Left renal cortex interstitium (tissue), 4 donors: ENCODE measurements at places on chromosomes 3 and 15.

DNA sequence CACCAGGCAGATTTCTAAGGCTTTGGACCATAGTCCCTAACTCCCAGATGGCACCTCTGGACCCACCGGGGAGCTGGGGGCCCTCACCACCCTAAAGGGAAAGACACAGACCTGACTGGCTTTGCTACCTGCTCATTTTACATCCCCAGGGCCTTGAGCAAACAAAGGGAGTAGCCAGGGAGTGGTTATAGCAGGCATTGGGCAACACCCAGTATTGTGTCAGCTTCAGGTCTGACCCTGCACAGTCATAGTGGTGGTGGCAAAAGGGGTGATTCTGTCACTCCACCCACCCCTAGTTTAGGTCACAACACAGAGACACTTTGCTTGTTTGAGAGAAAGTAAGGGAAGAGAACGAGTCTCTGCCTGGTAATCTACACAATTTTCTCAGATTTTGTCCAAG is 352.5 kb downstream of the DIPK2A start:
- no peak for DNase-seq

DNA sequence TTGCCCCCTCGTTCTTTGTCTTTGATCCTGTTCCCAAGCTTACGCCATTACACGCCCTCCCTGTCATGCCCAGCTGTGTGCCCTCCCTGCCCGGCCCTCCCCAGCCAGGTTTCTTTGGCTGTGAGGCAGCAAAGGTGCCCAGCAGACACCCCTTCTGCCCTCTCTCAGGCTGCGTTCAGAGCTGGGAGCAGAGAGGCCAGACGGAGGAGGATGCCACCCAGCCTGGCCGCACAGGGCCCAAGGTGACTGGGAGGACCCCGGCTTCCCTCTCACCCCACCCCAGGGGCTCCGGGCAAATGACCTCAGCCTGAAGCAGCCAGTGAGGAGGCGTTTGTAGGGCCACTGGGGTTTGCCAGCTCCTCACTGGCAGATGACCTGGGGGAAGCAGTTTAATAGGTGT is 30.8 kb upstream of the LACTB start:
- no peak for DNase-seq

- DNase-seq = no peak
These were observed 35.9 kb upstream of the MYH15 start for GRCh38 chr3:108546247-108546646.

DNA sequence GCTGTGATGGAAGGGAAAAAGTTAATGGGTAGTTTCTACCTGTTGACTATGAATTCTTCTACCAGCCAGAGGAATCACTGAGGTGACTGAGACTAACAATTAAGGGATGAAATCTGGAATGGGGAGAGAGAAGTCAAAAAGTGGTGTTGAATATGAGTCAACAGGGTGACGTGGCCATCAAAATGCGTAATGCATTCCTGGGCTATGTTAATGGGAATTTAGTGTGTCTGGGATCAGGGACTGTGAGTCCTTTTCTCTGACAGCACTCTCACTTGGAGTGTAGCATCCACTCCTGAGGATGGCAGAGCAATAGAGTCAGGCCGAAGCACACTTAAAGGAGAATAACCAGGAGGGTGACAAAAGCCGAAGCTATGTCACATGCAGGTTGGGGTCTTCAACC is 60.4 kb downstream of the MESD start:
- no peak for DNase-seq

DNA sequence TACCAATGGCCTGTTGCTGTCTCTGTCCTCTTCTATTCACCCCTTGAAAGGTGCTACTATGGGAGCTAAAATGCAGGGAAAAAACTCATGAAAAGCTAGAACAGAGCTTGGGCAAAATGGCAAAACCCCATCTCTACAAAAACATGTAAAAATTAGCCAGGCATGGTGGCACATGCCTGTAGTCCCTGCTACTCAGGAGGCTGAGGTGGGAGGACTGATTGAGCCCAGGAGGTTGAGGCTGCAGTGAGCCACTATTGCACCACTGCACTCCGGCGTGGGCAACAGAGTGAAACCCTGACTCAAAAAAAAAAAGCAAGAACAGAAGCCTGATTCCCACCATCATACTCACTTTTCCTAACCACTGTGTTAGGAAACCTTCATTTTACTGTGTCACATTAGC is 1.9 kb downstream of the MAP4 start:
- no peak for DNase-seq

DNA sequence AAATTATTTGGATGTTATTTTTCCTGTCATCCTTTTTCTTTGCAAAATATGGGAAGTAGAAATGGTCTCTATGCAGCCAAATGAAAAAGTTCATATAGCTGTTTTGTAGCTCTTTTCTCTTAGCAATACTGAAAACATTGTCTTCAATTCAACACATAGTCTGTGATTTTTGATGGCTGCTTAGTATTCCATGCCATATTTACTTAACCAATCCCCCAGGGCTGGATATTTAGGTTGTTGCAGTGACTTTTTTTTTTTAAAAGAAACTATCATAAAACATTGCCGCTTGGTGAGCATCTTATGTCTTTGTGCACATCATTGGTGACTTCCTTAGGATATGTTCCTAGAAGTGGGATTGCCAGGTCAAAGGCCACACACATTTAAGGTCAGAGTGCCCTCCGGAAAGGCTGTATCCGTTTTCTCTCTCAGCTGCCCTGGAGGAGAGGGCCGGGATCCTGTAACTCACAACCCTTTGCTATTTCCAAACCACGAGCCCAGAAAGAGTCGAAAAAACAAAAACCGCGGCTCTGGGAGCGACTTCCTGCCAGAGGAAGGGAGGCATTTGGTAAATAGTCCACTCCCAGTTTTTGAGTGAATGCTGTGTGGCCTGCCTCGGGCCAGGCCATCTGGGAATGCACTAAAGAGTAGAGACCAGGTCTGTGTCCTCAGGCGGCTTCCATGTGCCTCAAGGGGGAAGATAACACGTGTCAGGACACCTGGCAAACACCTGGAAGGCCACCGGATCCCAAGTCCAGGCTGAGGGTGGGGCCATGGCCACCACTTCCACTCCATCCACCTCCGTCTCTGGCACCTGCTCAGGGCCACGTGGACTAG is 41.9 kb downstream of the SMAD6 start:
- no peak for DNase-seq

- DNase-seq = no peak
These were observed 575.4 kb downstream of the NAALADL2 start for GRCh38 chr3:175434561-175434960.

GRCh38 chr15:45637552-45638033 is 2.8 kb downstream of the SQOR start:
- peak; percentile 28 for DNase-seq

GRCh38 chr3:187942658-187943241 is 197.5 kb upstream of the BCL6 start:
- no peak for DNase-seq

DNA sequence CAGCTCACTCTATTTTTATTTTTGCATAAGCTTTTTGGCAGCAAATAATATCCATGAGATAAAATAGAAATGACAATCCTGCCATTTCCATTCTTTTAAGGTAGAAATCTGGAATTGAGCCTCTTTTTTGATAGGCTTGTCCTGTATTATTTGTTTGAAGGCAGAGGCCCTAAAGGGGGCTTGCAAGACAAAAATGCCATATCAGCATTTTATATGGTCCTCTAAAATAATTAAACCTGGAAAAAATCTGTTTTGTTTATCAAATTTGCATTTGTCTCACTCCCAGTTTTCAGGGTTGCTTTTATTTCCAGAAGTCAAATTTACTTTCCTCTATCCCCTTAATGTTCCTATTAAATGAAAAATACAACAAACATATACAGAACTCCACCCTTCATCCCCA is 134.9 kb upstream of the GAP43 start:
- DNase-seq = no peak

DNA sequence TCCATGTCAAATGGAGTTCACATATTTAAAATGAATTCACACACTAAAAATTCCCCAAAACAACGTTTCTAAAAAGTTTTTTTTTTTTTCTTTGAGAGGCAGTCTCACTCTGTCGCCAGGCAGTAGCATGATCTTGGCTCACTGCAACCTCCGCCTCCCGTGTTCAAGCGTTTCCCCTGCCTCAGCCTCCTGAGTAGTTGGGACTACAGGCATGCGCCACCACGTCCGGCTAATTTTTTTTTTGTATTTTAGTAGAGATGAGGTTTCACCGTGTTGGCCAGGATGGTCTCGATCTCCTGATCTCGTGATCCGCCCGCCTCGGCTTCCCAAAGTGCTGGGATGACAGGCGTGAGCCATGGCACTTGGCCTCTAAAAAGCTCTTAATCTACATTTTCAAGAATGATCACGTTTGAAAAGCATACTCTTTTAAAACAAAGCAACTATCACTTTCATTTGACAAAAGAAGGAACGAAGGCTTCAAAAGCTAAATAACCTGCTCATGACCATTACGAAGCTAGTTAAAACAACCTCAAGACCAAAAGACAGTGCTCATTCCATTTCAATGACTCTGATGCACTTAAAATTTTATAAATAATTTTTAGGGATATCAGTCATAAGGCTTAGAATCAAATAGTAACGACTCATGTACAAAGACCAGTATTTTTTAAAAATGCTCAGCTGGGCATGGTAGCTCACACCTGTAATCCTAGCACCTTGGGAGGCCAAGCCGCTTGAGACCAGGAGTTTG is 5.5 kb downstream of the UBE3A start:
- DNase-seq = no peak

- no peak for DNase-seq
These were observed 121.2 kb downstream of the AKAP13 start for GRCh38 chr15:85501574-85501973.

DNA sequence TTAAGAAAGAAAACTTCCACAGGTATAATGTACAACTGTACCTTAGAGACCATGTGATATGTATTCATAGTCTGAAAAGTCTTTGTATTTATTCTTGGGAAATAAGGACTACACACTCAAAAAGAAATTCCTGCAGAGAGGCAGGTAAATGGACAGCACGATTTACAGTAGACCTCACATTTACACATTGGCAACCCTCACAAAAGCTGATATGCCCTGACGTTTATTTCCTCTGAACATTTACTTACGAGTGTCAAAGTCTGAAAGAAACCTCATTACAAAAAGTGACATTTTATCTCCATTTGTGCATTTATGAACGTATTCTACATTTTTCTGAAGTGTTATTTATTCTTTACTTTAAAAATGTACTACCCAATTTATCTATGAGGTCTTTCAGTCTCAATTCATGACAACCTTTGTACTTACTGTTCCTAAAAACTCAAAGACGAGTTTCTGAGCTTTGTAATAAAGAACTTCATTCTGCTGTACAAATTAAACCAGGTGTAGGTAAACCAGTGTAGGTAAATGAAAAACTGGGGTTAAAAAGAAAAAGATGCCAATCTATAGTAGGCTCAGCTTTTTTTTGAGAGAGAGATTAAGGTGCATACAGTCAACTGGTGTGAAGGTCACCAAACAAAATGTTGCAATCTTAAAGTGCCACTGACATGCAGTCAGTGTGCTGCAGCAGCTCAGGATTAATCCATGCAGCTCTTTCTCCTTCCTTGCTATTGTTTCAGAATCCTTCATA is 44.3 kb downstream of the THRB start:
- DNase-seq = no peak

- DNase-seq = no peak
These were observed 347.8 kb downstream of the MFSD1 start for GRCh38 chr3:159149633-159150032.

DNA sequence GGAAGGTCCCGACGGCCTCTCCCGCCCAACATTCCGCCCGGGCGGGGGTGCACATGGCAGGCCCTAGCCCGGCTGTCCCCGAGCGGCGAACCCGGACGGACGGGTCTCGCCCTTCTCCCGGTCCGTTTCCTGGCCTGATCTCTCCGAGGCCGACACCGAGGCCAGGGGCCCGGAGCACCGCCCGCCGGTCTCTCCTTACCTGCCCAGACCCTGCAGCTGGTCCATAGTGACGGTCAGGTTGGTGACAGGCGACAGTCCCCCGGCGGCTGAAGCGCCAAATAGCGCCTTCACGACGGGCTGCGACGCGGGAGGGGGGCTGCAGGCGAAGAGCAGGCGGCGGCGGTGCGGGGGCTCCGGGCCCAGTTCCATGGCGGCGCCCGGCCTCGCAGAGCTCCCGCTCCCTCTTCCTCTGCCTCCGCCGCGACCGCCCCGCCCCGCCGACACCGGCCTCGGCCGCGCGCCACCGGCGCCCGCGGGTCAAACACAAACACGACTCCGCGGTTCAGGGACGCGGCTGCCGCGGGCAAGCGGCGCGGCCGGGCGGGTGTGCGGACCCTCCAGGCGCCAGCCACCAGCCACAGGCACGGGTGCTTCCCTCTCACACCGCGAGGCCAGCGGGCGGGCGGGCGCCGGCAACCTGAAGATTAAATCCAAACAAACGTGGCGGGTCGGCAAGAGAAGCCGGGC is 495 bp downstream of the CDC25A start:
- DNase-seq = no peak

- no peak for DNase-seq
These were observed 667.1 kb downstream of the NAALADL2 start for GRCh38 chr3:175526191-175526590.

DNA sequence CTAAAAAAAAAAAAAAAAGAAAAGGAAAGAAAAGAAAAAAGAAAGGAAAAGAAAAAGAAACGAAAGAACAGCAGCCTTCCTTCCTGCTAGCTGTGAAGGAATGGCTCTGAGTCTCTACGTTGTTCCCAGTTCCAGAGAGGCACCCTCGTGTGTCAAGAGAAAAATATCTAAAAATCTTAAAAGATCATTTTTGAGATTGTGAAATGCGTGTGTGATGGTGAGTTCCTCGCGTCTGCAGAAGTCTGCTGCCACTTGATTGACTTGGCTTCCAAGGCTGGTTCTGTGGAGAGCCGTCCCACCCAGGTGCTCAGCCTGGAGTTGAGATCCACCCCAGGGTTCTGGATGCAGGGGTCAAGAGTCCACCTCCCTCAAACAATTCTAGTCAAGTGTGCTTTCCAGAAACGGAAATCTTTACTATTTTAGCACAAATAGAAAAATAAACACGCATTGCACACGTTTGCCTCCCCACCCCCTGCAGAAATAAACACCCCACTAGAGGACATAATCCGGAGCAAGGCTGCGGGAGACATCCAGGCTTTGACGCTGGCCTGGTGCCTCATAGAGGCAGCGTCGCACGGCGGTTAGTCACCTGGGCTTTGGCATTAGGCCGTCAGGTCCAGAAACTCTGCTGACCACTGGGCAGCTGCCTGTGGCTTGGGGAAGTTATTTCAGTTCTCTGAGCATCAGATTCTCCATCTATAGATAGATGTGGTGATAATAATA is 265.4 kb downstream of the FAM43A start:
- no peak for DNase-seq

GRCh38 chr3:15477951-15478639 is 43.4 kb downstream of the COLQ start:
- DNase-seq = no peak

DNA sequence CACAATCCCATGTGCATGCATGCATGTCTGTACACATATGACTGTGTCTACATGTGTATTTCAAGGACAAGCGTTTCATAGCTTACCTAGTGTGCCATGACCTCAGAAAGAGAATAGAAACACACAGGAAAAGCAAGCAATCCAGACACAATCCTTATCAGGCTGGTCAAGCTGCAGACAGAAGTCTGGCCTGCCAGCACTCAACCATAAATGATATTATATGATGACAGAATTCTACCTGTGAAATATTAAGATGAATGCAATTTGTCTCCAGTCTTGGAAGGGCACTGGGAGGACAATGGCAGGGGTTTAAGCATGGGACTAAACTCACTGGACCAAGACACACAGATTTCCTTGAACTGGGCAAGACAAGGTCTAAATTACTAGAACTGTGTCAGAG is 50.9 kb upstream of the ARL6 start:
- DNase-seq = no peak
